ENCODE measurements at places on chromosomes 3 and 15.

- no peak for DNase-seq
Observed at GRCh38 chr3:134690226-134690625, 39.4 kb upstream of the KY start.

DNA sequence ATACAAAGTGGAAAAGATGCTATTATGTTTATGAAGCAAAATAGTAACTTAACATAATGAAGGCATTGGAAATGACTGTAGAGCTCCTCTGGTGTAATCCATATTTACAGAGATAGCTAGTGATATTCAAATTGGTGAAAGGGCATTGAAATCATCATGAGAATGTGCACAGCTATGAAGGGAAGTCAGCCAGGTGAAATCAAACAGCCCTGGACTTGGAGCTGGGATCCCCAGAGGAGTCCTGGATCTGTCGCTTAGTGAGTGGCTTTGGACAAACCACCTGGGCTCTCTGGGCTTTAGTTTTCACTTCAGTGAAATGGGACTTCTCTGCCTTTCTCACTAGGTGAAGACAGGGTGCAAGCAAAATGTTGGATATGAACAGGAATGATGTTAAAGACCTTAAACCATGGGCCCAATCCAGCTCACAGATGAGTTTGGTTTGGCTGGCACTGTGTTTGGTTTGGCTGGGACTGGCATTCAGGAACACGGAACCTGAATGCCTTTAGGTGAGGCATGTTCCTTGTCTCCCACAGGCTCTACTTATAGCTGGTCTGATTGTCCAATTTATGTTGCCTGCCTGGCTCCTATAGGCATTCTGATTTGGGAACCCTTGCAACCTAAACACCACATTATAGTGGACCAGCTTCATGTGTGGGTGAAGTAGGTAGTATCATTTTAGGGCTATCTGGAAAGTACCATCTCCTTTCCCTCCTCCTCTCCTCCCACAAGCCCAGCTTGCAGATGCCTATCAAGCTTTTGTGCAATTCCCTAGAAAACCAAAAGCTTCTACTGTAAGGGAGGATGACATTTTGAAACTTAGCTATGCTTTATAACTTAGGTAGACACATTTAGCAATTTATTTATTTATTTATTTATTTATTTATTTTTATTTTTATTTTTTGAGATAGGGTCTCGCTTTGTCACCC, 110.6 kb upstream of the TNFAIP8L3 start:
- no peak for DNase-seq

GRCh38 chr3:76026379-76026778, 241.0 kb upstream of the ZNF717 start:
- no peak for DNase-seq

GRCh38 chr3:17218587-17218986, 333.8 kb downstream of the PLCL2 start:
- DNase-seq = no peak

- no peak for DNase-seq
Observed at GRCh38 chr3:63089007-63089750, 188.9 kb upstream of the SYNPR start.

DNA sequence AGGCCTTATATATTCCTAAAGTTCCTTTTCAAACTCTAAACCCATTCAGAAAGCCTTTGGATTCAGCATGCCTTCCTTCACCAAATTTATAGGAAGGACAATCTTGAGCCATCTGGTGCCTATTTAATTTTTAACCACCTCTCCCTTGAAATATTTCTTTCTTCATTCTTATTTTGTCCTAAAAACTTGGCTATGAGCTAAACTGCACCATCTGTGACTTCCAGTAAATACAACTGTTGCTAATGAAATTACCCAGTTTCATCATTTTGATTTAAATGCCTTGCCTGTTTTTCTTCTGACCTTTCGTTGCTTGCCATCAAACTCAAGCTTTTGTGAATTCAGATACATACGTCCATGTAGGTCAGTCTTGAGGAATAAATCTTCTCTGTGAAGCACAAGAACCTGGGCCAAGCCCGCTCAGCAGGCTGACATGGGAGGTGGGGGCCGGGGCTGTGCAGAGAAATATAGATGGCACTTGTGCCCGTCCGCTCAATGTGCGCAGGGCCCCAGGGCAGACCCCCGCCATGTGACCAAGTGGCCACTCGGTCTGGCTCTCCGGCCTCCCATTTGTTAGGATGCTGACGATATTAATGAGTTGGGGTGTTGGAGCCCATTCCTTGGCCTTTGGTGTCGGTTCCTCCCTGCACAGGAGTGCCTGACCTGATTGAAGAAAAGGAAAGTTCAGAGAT, 335.9 kb downstream of the VPS13C start:
- no peak for DNase-seq

GRCh38 chr3:122513386-122514122, 1.2 kb downstream of the KPNA1 start:
- DNase-seq = no peak

- DNase-seq = no peak
Observed at GRCh38 chr3:53837331-53837730, 8.9 kb downstream of the CHDH start.
